ENCODE measurements at places on chromosomes 13 and 19.

DNA sequence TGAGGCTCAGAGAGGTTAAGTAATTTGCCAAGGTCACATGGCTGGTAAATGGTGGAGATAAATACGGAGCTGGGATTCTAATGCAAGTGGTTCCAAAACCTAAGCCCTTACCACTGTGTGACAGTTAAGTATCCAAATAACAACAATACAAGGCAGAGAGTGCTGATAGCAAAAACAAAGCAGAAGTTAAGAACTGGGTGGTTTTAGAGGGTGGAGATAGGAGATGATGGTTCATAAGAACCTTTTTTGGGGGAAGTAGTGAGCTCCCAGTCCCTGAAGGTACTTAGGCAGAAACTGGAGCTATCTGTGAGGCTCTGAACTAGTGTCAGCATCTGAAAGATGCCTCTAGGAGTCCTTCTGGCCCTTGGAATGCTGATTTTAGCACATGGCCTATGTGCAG lies 56.2 kb upstream of the UBE2L5 start:
- DNase-seq, result no peak

DNA sequence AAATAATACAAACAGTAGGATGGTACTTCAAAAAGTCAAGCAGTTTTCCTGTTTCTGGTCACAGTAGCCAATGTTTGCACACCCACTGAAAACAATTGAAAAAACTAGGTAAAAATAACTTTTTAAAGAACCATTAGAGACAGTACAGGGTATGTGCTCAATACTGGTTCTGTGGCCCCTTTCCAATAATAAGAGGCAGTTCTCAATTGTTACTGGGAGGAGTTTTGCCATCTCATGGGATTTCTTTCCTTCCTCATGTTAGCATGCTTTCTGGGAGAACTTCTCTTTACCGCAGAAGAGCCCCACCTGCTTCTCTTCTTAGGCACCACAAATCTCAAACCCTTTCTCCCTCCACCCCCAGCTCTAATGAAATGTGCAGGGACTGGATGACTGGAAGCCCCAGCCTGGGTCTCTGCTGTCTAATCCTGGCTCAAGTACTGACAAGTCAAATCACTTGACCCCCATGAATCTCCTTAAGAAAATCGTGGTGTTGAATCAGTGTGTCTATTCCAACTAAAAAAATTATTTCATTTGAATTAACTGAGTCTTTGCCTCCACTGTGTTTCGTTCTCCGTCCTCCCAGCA lies 14.6 kb downstream of the METTL21C start:
- no peak for DNase-seq

GRCh38 chr13:41501281-41501680 lies 43.9 kb downstream of the RGCC start:
- DNase-seq, result no peak

GRCh38 chr13:110376120-110376519 lies 69.0 kb downstream of the COL4A2 start:
- DNase-seq, result no peak

GRCh38 chr19:23867895-23868294 lies 46.8 kb upstream of the ZNF726 start:
- DNase-seq, result no peak

- no peak for DNase-seq
These were observed 30.5 kb downstream of the PPP1R37 start for GRCh38 chr19:45123440-45123850.

- DNase-seq, result no peak
These were observed 429.6 kb downstream of the RFC3 start for GRCh38 chr13:34247596-34247995.

DNA sequence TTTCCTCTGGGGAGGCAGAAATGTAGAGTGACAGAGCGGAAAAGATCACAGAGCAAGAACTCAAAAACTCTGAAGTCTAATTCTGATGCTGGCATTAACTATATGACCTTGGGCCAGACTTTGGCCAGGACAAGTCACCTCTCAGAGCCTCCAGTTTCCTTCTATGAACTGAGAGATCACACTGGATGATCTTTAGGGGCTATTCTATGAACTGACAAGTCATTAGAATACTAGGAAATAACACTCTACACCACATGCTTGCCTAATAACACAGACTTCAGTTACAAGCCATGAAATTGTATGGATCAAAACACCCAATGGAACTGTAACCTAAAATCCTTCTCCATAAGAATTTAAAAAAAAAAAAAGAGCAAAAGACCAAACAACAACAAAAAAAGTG lies 16.9 kb downstream of the SLC25A30 start:
- DNase-seq, result no peak

DNA sequence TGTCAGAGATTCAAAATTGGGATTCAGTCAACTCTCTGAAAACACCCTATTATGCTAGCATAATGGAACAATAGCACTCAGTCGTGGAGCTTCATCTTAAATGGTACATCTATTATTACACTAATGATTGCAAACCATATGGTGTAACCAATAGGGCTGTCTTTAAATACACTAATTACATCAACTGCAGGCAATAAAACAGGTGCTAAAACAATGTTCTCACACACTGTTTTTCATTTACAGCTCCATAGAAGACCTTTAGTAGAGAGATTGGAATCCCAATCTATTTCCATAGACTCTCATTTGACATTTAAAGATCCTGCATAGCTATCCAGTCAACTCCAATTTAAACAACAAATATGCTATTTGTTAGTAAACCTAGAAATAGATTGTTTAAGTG lies 1917.4 kb downstream of the OLFM4 start:
- no peak for DNase-seq

- no peak for DNase-seq
These were observed 57.9 kb downstream of the ZNF100 start for GRCh38 chr19:21709464-21709863.

DNA sequence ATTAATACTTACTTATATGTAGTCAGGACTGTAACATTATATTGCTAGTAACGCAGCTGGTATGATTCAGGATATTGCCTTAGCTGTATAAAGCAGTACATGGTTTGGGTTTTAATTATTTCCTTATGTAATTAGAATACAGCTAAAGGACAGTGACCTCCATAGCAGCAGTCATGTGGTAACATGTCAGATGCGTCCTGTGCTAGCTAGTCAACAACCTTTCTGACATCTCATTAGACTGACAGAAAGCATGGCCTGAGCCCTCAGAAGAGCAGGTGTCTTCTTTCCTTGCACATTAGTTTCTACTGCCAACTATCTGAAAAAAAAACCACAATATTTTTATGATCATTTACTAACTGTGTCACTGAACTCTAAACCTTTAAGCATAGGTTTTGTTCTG lies 122.2 kb downstream of the MAB21L1 start:
- DNase-seq, result no peak

DNA sequence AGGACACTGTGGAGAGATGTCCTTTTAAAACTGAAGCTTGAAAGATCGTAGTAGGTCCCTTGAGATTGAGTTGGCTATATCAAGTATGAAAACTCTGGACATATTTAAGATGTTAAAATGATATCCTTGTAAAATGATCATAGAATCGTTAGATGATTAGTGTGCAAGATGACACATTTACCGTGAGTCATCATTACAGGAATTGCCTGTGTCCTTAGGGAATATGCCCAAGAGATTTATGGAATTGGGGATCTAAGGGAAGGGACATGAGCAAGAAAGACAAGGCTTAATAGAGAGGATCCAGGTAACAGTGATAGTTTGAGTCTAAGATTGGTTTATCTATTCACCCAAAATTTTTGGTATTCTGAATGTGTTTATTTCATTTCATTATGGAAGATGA lies 233.7 kb downstream of the GPC5 start:
- DNase-seq, result no peak
